ENCODE measurements at places on chromosomes 12 and 14.

GRCh38 chr12:81077329-81077685 is 572 bp upstream of the ACSS3 start:
- DNase-seq = no peak

GRCh38 chr14:89215114-89215513 is 201.9 kb downstream of the FOXN3 start:
- DNase-seq = no peak

DNA sequence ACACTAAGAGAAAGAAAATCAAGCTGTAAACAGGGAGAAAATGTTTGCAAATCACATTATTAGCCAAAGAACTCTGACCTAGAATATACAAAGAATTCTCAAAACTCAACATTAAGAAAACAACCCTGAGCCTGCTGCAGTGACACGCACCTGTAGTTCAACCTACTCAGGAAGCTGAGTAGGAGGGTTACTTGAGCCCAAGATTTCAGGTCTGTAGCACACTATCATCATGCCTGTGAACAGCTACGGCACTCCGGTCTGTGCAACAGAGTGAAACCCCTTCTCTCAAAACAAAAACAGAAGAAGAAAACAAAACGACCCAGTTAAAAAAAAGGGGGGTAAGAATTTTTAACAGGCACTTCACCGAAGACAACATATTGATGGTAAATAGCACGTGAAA is 20.8 kb downstream of the SAV1 start:
- DNase-seq = no peak

DNA sequence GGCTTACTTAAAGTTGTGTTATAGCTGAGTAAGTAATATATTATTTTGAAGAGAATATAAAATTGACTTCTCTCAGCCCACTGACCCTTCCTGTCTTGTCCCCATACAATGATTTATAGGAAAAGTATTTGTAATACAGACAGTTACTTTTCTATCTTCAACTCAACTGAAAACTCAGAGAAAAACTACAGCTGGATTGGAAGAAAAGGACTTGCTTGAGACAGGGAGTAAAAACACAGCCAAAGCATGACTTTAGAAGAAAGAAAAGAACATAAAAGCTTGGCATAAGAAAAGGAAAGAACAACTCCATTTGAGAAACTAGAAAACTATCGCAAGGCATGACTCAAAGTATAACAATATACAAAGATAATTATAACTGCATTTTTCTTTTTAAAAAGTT is 57.5 kb downstream of the MSRB3 start:
- no peak for DNase-seq

GRCh38 chr12:124651516-124652273 is 84.3 kb upstream of the NCOR2 start:
- no peak for DNase-seq

- no peak for DNase-seq
Observed at GRCh38 chr12:15544589-15544988, 222.3 kb downstream of the PTPRO start.

DNA sequence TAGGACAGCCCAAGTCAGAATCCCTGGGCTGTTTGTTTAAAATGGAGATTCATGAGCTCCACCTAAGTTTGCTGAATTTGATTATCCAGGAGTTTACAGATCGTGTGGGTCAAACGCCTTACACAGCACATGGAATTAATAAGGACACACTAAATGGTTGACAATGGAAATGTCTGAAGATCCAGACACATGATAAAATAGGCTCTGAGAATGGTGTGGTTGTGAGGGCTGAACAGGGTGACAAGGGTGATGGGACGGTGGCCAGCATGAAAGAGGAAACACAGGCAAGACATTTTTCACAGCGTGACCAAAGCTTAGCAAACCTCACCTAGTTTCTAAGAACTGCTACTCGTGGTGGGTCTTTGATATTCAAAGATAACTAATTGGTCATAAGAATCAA is 12.5 kb downstream of the VWF start:
- DNase-seq = no peak

GRCh38 chr12:31890295-31891285 is 68.6 kb upstream of the RESF1 start:
- DNase-seq = no peak

DNA sequence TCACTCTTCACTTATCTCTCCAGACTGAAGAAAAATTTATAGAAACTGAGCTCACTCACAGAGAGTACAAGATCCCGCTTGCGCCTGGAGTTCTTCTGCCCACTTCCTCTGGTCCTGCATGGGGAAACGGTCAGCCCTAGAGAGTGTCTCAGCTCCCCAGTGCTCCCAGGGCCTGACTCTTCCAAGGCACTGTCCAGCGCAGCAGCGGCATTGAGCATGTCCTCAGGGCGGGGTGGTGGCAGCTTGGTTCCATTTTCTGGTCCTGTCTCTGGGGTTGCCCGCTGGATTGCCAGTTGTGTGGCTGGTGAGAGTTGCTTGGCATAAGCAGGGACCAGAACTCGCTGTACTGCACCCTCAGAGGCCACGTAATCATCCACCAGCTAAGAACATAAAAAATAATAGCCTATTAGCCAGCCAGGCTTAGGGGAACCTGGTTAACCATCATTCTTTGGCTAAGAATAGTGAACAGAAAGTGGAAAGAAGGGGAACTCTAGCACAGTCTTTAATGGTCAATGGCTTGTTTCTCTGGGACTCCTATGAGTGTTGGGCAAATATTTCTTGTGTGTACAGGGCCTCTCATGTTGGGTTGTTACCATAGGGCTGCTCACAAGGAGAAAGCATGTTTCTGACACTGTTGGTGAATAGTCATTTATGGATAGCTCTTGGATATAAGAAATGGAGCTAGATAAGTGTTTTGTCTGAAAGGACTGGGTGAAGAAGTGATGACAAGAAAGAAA is 13.7 kb upstream of the AJUBA start:
- DNase-seq = no peak

- no peak for DNase-seq
Observed at GRCh38 chr14:77220246-77221017, 38.8 kb downstream of the TMEM63C start.
